Omental fat pad (tissue), 4 donors: ENCODE measurements at places on chromosomes 16 and 17. TPM values are rescaled to one million over a fixed set of nuclear protein-coding genes. Genes with fewer than 3 reads are reported as not detected.

CARD14 gene
- total RNA-seq, result 0.63 TPM

DNA sequence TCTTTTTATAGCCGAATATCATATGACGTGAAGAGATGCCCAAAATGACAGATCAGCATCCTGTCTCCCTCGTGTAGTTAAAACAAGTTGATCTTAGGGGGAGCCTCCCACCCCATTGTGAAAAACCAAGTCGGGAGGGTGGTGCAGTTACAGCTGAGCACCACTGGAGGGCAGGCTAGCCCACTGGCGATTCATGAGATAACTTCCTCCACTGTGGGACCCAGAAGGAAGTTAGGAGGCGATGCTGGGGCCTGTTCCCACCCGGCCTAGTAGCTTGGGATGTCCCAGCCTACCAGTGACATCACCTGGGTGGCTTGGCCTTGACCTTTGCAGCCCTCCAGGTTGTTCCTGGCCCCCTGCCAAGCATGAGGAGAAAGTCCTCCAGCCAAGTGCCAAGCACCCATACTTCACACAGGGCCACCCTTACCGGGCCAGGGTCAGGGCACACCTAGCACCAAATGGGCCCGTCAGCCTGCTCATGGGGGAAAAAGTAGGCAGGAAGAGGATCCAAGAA, 8.1 kb upstream of the CPNE2 start:
- DNase-seq, result no peak

MFSD6L gene
- total RNA-seq, result 0.24 TPM

SYNGR3 gene
- total RNA-seq, result 1.6 TPM

FOXC2 gene
- total RNA-seq, result 0.47 TPM

DNA sequence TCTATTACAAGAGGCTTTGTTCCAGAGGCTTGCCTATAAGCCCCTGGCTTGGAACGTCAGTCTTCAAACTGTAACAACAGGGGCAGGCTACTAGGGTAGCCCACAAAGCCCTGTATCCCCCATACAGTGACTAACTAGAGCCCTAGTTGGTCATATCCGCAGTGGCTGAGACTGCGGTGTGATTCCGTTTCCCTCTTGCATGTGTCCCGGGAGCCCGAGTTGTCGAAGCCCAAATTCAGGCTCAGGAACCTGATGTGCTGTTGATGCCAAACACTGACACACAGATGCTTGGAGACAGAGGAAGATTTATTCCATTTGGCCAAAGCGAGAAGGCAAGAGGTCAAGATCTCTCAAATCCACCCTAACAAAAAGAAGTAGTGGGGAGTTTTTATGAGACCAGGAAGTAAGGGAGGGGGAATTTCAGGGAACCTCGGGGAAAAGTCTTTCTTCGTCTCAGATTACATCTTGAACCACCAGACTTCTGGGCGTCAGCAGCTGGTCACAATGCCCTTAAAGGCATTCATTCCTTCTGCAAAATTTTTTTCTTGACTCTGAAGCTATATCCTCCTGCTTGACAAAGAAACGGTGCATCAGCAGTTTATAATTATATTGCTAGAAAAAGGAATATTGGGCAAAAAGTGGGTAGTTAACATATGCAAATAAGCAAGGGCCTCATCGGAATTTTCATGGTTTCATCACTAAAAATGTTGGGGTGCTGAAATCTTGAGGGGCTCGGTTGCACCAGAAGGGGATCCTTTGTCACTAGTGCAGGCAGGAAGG, 879 bp downstream of the SLFN5 start:
- peak; percentile 46 for DNase-seq

GRCh38 chr16:84686707-84687298, 13.0 kb upstream of the USP10 start:
- no peak for DNase-seq

UNK gene
- 38.9 TPM for total RNA-seq

DNA sequence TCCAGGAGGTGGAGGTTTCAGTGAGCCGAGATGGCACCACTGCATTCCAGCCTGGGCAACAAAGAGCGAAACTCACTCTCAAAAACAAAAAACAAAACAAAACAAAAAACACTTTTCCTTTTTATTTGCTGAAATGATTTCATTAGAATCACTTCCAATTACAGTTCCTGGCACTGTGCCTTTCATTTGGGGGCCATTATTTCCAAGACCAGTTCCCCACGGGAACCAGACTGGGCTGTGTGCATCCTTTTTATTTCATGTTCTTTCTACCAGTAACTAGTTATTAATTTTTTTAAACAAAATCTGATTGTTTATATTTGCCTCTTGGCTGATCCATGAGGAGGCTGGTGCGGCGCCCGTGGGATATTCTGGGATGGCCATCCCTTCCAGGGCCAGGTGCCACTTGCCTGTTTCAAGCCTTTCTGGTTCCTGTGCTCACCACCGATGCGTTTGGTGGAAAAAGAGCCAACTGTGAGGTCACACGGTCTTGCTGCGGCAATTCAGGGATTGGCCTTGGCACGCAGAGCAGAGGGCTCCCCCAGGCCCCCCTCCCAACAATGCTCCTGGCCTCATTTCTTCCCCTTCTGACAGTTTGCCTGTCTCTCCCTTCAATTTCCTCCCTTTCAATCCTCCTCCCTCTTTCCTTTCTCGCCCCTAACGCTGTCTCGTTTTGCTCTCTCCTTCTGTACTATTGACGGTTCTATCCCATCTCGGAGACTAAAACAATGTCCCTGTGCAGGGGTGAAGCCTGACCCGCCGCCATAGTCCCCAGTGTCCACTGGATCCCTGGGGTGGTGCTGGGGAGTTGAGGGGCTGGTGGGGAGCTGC, 13.4 kb downstream of the UBALD1 start:
- DNase-seq, result no peak

DNA sequence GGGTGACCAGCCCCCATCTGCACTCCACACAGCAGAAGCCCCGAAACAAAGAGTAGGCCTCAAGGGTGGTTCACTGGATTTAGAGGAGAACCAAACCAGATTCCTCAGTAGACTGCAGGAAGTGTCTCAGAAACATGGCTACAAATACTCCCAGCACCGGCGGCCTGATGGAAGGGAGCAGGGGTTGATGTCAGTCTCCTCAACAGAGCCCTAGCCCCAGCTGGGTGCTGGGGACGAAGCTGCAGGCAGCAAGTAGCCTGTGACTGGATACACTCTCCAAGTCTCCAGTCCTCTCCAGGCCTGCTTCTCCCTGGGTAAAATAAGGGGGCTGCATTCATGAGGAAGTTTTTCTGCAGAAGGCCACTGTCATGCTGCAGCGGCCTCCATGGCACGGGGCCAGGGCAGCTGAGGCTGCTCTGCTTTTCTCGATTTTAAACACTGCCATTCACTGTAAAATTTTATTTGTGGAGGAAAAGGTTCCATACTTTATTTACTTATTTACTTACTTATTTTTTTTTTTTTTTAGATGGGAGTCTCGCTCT, 36.7 kb upstream of the SREBF1 start:
- no peak for DNase-seq
